Chondrocyte (in vitro differentiated cells): ENCODE measurements at places on chromosomes 16 and 17.

- DNase-seq = no peak
These were observed 33.1 kb upstream of the DDX52 start for GRCh38 chr17:37676115-37676925.

DNA sequence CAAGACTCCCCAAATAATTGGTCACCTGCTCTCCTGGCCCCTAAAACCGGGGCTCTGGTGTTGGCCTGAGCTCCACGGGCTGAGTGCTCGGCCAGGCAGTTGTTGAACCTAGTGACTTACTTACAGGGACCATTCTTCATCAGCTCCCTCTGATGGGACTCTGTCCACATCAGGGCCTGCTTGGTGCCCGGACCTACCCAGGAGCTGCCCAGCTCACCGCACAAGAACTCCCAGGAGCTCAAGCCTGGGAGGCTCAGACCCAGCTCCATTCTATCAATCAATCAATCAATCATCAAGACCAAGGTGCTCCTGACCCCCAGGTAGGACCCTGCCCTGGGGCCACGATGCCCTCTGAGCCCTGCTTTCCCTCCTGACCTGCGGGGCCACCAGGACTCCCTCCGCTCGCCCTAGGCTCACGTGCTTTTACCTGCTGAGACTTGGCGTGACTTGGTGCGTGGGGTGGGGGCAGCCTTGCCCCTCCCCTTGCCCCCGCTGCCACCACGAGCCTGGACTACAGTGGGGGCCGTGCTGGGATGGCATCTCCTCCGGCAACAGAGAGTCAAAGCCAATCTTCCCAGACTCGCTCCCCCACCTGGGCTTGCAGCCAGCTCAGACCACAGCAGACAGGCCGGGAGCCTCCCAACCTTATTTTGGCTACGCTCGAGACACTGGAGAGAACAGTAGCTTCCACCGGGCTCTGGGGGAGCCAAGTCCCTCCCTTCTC is 15.7 kb downstream of the IL34 start:
- DNase-seq = no peak

DNA sequence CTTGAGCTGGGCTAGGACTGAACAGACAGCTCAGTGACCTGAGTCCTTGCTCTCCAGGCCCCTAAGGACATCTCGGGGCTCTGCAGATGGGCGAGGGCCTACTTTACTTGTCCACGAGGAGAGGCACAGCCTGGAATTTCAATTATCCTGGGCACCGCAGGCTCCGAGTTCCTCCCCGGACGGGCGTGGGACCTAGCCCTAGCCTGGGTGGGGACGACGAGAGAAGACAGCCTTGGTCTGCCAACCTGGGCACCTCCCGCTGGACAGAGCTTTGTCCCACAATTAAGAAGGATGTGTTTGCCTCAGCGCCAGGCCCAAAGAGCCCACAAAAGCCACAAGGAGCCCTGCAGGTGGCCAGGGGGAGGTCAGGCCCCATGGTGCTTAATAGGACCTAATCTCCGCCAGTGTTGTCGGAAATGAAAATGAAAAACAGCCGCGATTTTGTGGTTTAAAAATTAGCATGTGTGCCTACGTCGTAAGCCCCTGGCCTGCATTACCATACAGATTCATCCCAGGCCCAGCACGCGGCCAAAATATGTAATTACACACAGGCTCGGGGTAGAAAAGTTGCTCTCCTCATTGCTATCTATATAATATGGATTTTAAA is 51.4 kb upstream of the LHX1 start:
- DNase-seq = no peak

DNA sequence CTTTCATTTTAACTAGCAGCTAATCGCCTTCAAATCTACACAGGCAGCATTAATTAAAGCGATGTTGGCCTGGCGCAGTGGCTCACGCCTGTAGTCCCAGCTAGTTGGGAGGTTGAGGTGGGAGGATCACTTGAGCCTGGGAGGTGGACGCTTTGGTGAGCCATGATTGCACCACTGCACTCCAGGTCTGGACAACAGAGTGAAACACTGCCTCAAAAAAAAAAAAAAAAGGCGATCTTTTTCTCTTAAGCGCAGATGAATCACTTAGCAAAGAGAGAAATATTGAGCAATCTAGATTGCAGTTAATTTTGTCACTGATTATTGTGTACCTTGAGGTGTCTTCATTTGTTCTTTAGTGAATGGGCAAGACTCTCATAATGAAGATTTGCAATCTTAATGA is 12.4 kb downstream of the SNTB2 start:
- no peak for DNase-seq

- no peak for DNase-seq
These were observed 10.0 kb downstream of the SLC22A31 start for GRCh38 chr16:89190150-89190958.

- DNase-seq = no peak
These were observed 49.3 kb downstream of the NXN start for GRCh38 chr17:930258-930657.

DNA sequence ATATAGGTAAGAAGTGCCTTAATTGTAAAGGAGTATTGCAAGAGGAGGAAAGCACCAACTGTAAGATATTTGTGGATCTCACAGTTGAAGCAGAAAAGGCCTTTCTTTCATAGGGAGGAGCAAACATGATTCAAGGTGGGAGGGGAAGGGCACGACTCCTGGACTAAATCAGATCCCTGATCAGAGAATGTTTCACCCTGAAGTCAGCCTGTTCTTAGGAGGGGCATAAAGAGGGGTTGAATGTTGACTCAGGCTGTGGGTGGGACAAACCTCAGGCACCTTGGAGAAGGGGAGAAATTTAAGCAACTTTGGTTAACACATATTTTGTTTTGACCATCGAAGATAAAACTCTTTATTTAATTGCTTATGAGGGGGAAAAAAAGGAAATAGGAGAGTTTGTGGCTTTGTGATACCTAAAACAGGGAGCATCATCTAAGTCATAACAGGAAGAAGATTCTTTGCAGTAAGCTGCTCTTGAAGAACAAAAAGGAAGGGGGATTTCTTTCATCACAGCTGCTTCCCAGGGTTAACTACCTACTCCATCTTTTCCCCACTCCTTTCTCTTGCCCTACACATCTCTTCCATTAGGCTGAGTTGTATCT is 158.6 kb upstream of the ZNF267 start:
- no peak for DNase-seq
